Lung (tissue), 17 donors: ENCODE measurements at places on chromosomes 11 and 22.
A peak's percentile ranks its signal among the peaks of the same experiment; 100 is the strongest.

GRCh38 chr11:124646148-124646547, 23.5 kb downstream of the TBRG1 start:
- DNase-seq, result no peak
- H3K4me1 ChIP-seq, result no peaks in the 10 kb centered on the region
- H3K27ac ChIP-seq, result no peak overlapping the region
- H3K27me3 ChIP-seq, result no peaks in the 10 kb centered on the region
- no peaks in the 10 kb centered on the region for H3K36me3 ChIP-seq
- H3K4me3 ChIP-seq, result no peak overlapping the region

DNA sequence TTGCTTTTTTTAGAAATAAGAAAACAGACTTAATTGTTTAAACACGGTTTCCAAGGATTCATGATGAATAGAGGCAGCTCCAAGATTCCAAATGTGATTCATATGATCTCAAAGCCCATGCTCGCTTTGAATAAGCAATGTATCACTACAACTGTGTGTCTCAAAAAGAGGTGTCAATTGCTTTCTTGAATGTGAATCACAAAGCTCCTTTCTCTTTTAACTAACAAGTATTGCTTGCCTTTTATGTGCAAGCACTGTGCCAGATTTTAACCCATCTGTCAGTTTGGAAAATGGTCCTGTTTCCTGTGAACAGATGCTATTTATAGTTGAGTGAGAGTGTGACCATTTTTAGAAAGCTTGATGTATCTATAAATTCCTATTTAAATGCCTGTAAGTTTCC, 6.5 kb downstream of the OOSP1 start:
- DNase-seq, result peak; percentile 1
- no peak overlapping the region for H3K27ac ChIP-seq
- H3K4me1 ChIP-seq, result no peaks in the 10 kb centered on the region
- H3K36me3 ChIP-seq, result no peaks in the 10 kb centered on the region

DNA sequence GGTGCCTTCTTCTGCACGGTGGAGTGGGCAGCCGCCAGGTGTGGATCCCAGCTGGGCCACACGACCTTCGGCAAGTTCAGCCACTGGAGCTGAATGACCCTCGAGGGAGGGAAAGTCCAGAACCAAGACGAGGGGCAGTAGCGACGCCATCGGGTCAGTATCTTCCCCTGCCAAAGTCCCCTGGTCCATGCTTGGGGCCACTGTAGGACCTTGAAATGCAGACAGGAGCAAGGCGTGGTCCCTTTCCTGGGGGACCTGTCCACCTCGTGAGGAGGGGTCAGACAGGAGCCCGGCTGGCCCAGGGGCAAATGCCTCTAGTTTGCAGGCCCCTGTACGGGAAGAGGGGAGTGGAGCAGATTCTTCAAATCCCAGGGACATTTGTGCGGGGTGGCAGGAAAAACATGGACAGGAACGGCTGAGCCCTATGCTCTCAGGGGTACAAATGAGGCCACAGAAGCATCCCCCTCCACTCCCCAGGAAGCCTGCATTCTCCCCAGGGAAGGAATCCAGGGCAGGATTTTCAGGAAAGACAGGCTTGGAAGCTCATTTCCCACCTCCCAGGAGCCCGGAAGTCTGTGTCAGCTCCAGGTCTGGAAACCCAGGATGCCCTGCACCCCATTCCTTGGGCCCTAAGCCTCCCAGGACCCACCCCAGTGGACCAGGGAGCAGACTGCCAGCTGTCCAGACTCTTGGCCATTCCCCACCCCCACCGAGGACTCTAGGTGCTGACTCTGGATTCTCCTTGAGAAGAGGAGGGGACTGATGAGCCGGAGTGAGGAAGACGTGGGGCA, 6.6 kb downstream of the SHANK2 start:
- H3K27ac ChIP-seq, result no peak overlapping the region
- no peak for DNase-seq
- no peaks in the 10 kb centered on the region for H3K36me3 ChIP-seq
- no peak overlapping the region for H3K4me3 ChIP-seq
- H3K27me3 ChIP-seq, result no peaks in the 10 kb centered on the region
- H3K4me1 ChIP-seq, result no peaks in the 10 kb centered on the region

DNA sequence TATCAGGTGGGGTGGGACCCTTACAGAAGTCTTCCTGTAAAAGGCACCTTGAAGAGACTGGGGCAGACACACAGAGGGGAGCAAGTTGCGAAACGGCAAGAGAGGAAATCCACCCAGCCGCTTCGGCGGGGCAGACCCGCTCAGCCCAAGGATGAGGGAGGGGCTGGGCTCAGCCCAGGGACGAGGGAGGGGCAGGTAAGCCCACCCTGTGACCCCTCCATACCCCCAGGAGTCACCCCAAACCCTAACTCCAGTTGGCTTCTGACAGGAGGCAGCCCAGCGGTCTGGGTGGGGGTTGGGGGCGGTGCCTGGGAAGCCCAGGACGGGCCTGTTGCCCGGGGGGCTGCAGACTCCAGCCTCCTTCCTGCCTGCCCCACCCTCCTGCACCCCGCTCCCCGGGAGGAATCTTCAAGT, 965 bp downstream of the OSBPL5 start:
- peak overlapping the region; percentile 78 for H3K4me3 ChIP-seq
- no peaks in the 10 kb centered on the region for H3K27me3 ChIP-seq
- H3K27ac ChIP-seq, result no peak overlapping the region
- peaks cover 10% of the 10 kb centered on the region for H3K4me1 ChIP-seq

DNA sequence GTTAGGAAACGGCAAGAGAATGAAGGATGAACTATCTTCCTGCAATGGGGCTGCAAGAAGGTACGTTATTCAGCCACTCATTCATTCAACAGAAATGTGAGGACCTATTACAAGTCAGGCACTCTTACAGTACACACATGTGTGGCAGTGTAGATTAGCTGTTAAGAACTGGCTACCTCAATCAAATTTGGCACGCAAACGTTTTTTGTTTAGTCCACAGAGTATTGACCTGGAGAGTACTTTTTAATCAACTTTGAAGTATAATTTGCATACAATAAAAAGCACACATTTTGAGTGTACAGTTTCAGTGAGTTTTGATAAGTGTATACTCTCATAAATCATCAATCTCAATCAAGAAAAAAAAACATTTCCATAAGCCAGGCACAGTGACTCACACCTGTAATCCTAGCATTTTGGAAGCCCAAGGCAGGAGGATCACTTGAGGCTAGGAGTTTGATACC, 24.2 kb downstream of the MRTFA start:
- H3K36me3 ChIP-seq, result no peaks in the 10 kb centered on the region
- no peak overlapping the region for H3K4me3 ChIP-seq
- H3K27me3 ChIP-seq, result no peaks in the 10 kb centered on the region
- no peak for DNase-seq
- peaks cover 27% of the 10 kb centered on the region for H3K4me1 ChIP-seq

GRCh38 chr11:20099527-20099926, 60.7 kb downstream of the DBX1 start:
- no peak for DNase-seq
- H3K27me3 ChIP-seq, result no peaks in the 10 kb centered on the region
- H3K27ac ChIP-seq, result no peak overlapping the region
- peaks cover 36% of the 10 kb centered on the region for H3K36me3 ChIP-seq
- no peaks in the 10 kb centered on the region for H3K4me1 ChIP-seq

GRCh38 chr11:1742371-1742770, 8.0 kb downstream of the IFITM10 start:
- H3K4me3 ChIP-seq, result no peak overlapping the region
- no peak for DNase-seq
- H3K27me3 ChIP-seq, result peaks cover 7% of the 10 kb centered on the region
- H3K27ac ChIP-seq, result no peak overlapping the region

- no peaks in the 10 kb centered on the region for H3K36me3 ChIP-seq
- H3K27me3 ChIP-seq, result peaks cover 2% of the 10 kb centered on the region
Measured at GRCh38 chr22:47784367-47784983, 1022.0 kb downstream of the TBC1D22A start.

DNA sequence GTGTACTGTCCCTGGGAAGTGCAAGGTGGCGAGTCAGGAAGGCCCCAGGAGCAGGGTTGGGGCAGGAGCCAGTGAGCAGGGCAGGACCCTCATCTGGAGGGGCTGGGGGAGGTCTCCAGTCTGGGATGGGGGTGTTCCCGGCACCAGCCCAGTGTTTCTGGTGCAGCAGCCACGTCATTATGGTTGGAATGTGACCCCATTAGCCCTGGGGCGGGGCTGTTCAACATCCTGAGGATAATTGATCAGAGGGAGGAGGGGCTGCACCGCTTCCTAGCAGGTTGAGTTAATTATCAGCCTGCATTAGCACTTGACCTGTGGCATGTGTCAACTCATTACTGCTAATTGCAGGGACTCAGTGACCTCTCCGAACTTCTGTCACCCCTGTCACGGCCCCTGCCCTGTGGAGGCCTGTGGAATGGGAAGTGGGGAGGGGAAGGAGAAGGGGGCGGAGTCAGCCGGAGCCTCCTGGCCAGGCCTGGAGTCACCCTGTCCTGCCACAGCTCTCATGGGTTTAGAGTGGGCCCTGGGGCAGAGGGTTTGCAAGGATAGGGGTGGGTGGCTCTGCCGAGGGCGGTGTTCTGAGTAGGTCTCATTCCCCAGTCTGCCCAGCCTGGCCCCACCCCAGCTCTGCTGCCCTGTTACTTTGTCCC, 52.8 kb upstream of the CCDC188 start:
- H3K36me3 ChIP-seq, result no peaks in the 10 kb centered on the region
- peaks cover 44% of the 10 kb centered on the region for H3K4me1 ChIP-seq
- no peak for DNase-seq
- H3K27ac ChIP-seq, result no peak overlapping the region
- H3K27me3 ChIP-seq, result no peaks in the 10 kb centered on the region
- H3K4me3 ChIP-seq, result no peak overlapping the region

DNA sequence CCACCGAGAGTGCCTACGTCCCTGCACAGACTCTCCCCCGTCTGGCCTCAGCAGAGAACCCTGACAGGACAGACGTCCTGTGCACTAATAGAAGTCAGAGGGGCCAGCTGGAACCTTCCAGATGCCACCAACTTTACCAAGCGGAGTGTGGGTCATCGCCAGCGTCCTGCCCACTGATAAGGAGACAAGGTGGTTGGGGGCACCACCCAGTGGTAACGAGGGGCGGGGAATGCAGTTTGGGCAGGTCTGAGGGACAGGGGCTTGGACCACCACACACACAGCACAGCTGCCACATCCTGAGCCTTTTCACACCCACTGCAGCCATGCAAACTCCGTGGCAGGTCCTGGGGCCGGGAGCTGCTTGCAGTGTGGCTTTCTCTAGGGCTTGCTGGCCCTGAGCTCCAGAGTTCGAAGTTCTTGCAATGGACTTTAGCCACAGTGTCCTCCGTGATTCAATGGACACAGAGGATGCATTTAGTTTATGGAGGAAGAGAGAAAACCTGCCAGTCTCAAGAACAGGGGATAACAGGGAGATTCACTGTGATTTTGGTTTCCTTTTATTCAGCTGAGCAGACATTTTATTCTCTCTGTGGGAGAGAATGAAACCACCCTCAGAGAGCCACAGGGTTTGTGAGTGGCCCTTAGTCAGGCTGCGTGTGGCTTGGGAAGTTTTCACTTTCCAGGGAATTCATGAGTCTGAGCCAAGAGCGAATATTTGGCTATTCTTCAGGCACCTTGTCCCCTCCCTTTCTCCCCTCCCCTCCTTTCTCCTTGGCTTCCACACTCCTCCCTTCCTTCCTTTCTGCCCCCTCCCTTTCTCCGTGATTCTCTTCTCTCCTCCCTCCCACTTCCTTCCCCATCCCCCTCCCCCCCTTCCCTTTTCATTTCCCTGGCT, 13.1 kb downstream of the MRGPRG start:
- H3K27me3 ChIP-seq, result peaks cover 15% of the 10 kb centered on the region
- H3K36me3 ChIP-seq, result no peaks in the 10 kb centered on the region
- H3K4me3 ChIP-seq, result no peak overlapping the region
- DNase-seq, result peak; percentile 47

DNA sequence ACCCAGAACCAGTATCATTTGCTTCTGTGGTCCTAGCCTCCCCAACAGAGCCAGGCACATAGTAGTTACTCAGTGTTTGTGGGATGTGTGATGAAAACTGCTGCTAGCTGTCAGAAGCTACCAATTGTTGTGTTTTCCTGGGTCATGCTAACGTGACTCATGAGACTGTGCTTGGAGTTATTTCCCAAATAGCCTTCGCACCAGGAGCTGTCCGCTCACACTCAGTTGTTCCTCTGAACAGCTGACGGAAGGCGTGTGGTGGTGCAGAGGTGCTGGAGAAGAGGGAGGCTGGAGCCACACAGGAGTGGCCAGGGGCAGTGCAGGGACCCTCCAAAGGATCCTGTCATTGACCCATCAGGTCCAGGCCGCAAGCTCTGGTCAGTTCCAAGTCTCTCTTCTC, 53.9 kb upstream of the TBCEL start:
- no peak overlapping the region for H3K27ac ChIP-seq
- no peak for DNase-seq
- peaks cover 2% of the 10 kb centered on the region for H3K4me1 ChIP-seq
- H3K4me3 ChIP-seq, result no peak overlapping the region
- H3K36me3 ChIP-seq, result no peaks in the 10 kb centered on the region

DNA sequence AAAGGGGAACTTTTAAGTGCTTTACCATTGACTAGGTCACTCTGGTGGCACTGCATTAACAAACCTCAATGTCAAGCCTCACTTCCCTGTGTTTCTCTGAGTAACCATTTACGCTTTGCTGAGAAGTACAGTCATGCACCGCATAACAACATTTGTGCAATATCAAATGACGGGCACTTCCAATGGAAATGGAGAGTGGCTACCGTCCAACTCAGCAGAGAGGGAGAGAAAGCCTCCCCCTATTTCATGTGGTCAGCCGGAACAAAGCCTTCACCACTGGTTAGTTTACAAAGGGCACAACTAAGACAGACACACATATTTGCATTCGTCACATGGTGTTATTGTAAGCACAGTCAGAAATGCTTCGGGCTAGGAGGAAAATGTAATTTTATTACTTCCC, 117.3 kb downstream of the RASSF10 start:
- H3K27ac ChIP-seq, result no peak overlapping the region
- H3K4me1 ChIP-seq, result no peaks in the 10 kb centered on the region
- no peak overlapping the region for H3K4me3 ChIP-seq

DNA sequence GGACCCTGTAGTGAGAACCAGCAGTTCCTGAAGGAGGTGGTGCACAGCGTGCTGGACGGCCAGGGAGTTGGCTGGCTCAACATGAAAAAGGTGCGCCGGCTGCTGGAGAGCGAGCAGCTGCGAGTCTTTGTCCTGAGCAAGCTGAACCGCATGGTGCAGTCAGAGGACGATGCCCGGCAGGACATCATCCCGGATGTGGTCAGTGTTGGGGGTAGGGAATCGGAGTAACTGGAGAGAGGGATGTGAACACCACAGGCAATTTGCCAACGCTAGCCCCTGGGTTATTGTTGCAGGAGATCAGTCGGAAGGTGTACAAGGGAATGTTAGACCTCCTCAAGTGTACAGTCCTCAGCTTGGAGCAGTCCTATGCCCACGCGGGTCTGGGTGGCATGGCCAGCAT, 19.9 kb downstream of the MADD start:
- DNase-seq, result no peak
- H3K27ac ChIP-seq, result no peak overlapping the region
- peaks cover 71% of the 10 kb centered on the region for H3K36me3 ChIP-seq
- H3K27me3 ChIP-seq, result no peaks in the 10 kb centered on the region

GRCh38 chr22:35250156-35250555, 7.1 kb upstream of the HMGXB4 start:
- no peaks in the 10 kb centered on the region for H3K36me3 ChIP-seq
- no peak overlapping the region for H3K4me3 ChIP-seq
- H3K4me1 ChIP-seq, result no peaks in the 10 kb centered on the region
- H3K27ac ChIP-seq, result no peak overlapping the region
- no peaks in the 10 kb centered on the region for H3K27me3 ChIP-seq
- DNase-seq, result no peak

- DNase-seq, result no peak
- peak overlapping the region; percentile 98 for H3K27ac ChIP-seq
- peaks cover 9% of the 10 kb centered on the region for H3K36me3 ChIP-seq
- H3K27me3 ChIP-seq, result no peaks in the 10 kb centered on the region
- peaks cover 3% of the 10 kb centered on the region for H3K4me1 ChIP-seq
Measured at GRCh38 chr22:21937041-21937820, 15.4 kb downstream of the PPM1F start.

GRCh38 chr11:71454470-71455113, 1.6 kb downstream of the NADSYN1 start:
- peaks cover 12% of the 10 kb centered on the region for H3K4me1 ChIP-seq
- H3K4me3 ChIP-seq, result no peak overlapping the region
- no peak for DNase-seq
- no peak overlapping the region for H3K27ac ChIP-seq
- no peaks in the 10 kb centered on the region for H3K27me3 ChIP-seq
- H3K36me3 ChIP-seq, result peaks cover 4% of the 10 kb centered on the region
